ENCODE measurements at places on chromosomes 16 and 17.

DNA sequence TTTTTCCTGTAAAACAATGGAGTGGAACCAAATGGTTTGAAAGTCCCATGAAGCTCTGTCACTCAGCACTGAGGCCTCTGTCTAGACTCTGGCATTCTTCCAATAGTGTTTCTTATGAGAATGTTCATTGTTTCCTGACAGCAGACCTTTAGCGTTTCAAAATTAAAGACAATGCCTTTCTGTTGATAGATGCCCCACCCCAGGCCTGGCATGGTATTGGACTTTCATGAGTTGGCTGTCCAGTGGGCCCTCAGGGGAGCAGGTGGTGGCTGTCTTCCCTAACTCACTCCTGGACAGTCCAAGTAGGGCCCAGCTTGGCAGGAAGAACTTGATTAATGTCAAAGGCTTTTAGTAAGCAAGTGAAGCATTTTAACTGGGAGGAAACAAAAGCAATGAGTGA is 186.5 kb upstream of the CCL2 start:
- DNase-seq = peak; percentile 7

GRCh38 chr16:24568392-24568791 is 29.0 kb downstream of the RBBP6 start:
- no peak for DNase-seq

DNA sequence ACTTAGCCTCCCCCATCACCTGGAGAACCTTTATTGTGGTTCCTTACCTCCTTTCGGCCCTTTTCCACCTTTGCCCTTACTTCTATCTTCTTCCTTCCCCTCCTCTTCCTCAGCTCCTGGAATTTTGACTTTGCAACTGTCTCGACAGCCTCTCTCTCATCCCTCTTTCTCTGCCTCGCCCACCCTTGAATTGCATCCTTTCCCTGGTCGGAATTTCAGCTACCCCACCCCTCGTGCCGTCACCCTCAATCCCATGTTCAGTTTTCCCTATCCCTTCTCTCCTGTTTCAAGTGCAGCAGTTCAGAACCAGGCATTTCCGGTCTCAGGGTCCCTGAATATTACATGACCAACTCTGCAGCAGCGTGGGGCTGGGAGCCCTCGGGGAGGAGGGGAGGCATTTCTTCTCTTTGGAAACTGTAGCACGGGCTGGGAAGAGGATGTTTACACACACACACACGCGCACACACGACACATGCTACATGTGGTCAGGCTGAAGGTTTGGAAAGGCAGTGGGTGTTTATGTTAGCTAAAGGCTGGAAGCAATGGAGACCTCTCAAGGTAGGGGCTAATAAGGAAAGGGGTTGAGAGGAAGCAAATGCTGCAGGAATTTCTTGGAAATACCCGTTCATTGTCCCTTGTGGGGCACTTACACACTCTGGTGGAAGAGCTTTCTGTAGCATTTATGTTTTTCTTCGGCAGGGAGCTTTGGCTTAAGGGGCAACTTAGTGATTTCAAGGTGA is 971 bp downstream of the MINK1 start:
- DNase-seq = no peak

DNA sequence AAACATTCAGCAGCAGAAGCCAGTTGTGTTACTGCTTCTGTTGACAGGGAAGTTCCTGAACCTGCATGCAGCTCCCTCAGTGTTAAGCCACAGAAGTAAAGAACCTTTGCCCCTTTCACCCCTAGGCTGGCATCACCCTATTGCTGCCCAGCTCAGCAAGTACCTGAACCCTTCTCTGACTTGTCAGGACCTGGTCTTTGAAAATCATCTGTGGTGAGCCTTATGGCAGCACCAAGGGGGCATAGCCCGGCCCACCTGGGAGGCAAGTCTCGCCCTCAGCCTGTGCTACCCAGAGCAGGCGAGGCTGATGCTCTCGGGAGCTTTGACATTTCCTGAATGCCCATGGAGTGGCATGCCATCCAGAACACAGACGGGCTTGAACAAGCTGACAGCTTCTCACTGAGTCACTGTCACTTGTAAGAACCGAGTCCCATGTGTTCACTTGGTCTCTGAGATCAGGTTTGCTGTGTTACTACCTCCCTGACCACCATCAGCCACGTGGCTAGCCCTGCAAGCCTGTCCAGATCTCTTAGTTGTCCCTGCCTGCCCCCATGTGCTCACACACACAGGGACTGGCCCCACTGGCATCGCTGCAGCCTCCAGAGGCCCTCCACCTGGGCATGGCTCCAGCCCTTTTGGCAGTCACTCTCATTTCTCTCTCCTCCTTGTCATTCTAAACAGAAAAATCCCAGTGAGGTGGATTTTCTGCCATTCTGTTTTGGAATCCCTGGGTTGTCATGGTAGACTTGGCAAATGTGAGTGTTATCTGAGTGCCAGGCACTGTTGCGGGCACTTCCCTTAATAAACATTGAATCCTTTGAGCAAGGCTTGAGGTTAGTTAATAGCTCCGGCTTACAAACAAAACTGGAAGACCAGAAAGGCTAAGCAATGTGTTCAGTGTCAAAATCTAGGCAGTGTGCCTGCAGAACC is 2.9 kb upstream of the CARMIL2 start:
- no peak for DNase-seq

GRCh38 chr17:74592087-74592990 is at the start of gene CD300LD:
TSS of gene CD300LD (minus strand) at chr17:74592283. CDS start at chr17:74592202, 81 bp downstream.
- DNase-seq = no peak

DNA sequence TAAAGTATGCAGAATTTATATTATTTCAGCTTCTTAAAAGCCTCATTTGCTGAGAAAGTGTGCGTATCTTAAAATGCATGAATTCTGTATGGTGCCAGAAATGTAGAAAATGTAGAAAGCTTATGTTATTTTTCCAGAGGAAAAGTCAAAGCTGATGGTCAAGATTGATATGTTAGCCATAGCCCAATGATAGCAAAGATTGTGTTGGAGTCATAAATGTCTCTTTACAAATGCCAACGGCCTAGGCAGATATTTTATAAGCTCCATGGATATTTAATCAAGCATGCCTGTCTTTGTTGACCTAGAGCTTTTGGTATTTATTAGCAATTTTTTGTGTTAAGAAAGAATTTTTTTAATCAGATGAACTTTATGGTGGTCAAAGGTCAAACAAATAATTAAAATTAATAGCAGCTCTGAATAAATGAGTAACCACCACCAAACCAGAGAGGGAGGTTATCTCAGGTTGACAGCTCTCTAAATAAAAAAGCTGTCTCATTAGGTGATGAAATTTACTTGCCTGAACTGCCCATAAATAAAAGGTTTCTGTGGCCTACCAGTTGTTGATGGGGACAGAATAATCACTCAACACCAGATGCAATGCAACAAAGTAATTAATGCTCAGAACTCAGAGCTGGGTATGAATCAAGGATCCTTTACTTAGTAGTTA is 28.5 kb downstream of the CLEC3A start:
- DNase-seq = no peak

DNA sequence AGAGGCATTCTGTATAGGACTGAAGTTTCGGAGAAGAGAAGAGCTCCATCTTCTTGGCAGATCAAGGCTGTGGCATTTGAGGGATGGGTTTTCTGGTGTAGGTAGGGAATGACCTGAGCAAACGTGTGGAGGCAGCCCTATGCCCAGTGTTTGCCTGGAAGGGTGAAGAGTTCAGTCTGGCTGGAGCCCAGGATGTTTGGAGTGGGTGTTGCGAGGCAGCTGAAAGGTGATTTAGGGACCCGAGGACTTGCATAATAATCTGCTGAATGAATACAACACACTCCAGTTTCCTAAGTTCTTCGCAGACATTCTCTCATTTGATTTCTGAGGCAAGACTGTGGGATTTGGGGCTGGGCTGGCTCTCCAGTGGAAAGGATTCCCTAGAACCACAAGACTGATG is 186.2 kb downstream of the CYLD start:
- DNase-seq = no peak

DNA sequence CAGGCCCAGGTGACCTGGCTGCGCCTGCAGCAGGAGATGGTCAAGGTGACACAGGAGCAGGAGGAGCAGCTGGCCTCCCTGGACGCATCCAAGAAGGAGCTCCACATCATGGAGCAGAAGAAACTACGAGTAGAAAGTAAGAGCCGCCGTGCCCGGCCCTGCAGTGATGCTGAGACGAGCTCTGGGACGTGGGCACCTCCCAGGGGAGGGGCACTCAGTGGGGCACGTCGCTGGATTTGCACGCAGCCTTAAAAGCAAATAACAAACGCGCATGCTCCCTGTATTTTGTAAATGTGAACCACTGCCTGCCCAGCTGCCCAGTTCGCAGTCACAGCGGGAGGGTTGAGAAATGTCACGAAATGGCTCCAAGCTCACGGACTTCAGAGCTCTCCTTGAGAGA is 15.3 kb upstream of the GAA start:
- no peak for DNase-seq

GRCh38 chr16:66841366-66841765 is 2.8 kb upstream of the CA7 start:
- DNase-seq = no peak

DNA sequence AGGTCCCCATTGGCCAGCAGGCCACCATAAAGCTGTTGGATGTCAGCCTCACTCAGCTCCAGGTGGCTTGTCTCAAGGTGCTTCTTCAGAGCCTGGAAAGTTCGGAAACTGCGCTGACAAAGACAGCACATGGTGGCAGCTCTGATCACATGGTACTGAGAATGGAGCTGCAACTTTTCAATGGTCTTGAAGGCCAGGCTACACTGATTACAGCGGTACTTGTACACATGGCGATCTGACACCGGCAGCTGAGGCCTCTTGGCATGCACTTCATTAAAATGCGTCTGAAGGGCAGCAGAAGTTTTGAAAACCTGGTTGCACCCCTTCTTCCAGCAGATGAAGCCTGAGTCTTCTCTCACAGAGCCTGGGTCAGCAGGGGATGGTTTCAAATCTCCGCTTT is 249.7 kb downstream of the ZFHX3 start:
- DNase-seq = no peak

DNA sequence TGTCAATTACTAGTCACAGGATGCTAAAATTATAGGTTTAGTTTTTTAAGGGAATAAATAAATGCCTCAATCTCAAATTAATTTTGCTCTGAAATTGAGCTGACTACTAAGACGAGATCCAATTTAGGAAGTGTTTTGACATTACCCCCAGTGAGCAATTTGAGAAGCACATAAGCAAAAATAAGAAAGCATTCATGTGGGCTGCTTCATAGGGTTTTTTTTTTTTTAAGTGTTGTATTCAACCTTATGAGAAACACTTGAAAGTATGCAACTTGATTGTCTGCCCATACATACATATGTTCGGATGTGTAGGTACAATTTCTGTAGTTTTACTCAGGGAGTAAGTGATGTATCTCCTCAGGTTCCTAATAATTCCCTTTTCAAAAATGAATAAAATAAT is 77.6 kb downstream of the PRKCA start:
- DNase-seq = no peak

DNA sequence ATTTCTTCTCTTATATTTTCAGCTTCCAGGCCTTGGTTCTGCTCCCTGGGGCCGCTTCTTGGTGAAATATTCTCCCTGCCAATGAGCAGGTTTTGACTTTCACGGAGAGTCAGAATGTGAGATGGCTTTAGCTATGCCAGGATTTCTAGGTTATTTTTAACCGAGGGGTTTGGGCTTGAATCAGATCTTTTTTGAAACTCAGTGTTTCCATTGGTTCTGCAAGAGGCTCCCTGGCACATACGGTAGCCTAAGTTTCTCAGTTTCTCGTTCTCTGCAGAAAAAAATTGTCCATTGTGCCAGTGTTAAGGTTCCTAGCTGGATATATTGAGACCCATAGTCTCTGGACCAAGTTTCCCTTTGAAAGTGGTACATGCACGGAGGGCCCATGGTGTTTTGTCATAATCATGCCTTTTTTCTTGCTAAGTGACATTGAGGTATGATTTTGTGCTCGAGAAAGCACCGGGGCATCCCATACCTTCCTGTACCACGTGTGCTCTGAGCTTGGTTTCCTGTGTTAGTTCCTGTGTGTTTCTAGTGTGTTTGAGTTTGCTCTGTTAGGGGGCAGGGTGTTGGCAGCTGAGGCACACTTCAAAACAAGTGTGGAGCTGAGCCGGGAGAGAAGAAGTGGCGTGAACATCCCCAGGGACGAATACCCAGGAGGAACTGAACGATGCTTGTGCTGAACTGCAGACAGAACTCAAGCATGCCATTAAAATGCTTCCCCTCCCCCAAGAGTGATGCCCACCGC is 127.2 kb downstream of the HS3ST3B1 start:
- DNase-seq = no peak

DNA sequence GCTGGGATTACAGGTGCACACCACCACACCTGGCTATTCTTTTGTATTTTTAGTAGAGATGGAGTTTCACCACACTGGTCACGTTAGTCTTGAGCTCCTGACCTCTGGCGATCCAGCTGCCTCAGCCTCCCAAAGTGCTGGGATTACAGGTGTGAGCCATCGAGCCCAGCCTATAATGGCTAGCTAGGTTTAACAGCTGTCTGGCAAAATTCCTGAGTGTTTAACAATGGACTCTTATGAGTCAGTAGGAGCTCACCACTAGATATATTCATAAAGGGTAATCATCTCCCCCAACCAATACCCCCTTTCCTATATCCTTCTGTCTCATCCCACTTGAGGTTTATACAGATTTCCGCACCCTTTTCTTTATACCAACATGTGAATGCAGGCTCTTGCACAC is 91.5 kb upstream of the CDH13 start:
- DNase-seq = no peak

DNA sequence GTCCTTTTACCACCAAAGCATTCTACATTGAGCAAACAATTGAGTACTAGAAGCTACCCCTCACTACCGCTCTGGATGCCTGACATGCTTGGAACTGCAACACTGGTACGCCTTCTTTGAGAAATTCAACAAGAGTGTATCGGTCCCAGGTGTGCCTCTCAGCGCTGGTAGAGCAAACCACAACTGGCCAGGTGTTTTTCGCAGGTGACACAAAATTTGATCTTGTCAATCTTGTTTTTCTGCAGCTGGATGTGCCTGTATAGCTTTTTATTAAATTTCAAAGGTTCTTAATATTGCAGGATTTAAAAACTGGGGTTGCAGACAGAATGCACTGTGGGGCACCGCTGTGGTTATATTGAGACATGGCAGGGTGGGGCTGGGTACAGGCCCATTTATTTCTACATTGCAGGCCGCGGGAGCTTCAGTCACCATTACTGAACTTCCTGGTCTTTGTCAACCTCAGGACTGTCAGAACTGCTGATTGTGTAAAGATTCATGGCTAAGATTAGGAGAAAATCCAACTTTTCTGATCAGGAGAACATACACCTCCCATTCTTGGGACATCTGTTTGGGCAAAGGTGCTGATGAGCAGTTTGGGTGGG is 4.5 kb upstream of the SNX20 start:
- DNase-seq = no peak

GRCh38 chr17:51739245-51739886 is 419.1 kb downstream of the CA10 start:
- DNase-seq = no peak

- no peak for DNase-seq
Observed at GRCh38 chr17:34384822-34385605, 22.0 kb upstream of the CCL1 start.

- DNase-seq = peak; percentile 62
Observed at GRCh38 chr17:17812211-17813054, 24.4 kb downstream of the SREBF1 start.

Measured in substantia nigra (tissue), 51 donors.